PC-9 (cell line): ENCODE measurements at places on chromosomes 11 and 22. TPM values are rescaled to one million over a fixed set of nuclear protein-coding genes. Genes with fewer than 3 reads are reported as not detected.

The MS4A6E gene
- total RNA-seq: not detected in 2 replicates

The KCTD17 gene
- total RNA-seq: 29.5 and 32.6 TPM in 2 replicates

The GLB1L3 gene
- not detected in 2 replicates for total RNA-seq

DNA sequence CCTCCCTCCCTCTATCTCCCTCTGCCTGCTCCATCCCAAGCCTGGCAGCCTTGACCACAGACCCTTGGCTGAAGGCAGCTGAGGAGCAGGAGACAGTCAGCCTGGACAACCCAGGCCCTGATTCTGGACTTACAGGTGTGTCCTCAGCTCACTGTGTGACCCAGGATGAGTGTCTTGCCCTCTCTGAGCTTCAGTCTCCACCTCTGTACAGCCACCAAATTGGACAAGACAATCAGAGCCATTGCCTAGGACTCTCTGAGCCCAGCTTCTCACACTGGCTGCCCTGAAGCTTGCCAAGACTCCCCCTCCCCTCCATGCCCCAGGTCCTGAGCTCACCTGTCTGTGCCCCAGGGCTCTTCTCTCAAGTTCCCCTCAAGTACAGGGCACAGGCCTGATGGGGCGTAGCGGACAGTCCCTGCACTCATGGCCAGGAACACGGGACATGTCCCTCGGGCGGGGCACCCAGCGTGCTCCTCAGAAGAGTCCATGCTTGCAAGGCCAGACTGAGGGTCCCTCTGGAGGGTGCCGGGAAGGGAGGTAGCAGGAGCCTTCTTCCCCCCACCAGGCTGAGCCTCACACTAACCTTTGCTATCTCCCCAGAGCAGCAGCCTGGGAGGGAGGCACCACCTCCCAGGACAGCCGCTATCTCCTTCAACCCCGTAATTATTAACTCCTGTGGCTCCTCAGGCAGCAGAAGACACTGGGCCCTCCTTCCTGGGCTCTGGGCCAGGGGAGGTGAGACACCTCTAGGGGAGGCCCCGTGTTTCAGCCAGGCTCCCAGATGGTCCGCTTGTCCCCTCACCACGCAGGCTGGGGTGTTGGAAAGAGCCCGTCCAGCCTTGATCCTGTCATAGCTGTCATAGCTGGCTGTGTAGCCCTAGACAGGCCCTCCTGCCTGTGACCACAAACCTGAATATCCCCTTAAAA is 2.6 kb upstream of the RAB3IL1 start:
- no peaks in the 10 kb centered on the region for H3K36me3 ChIP-seq
- H3K27ac ChIP-seq: no peak overlapping the region
- peaks cover 24% of the 10 kb centered on the region for H3K27me3 ChIP-seq
- H3K4me3 ChIP-seq: no peak overlapping the region
- peaks cover 4% of the 10 kb centered on the region; the same call in 1 of the 2 replicates for H3K4me1 ChIP-seq

- H3K27me3 ChIP-seq: no peaks in the 10 kb centered on the region
- H3K4me3 ChIP-seq: peak overlapping the region; percentile 52
- peak overlapping the region; percentile 97 for H3K27ac ChIP-seq
- H3K36me3 ChIP-seq: no peaks in the 10 kb centered on the region
Measured at GRCh38 chr11:19419021-19419750, 178.4 kb upstream of the E2F8 start.

DNA sequence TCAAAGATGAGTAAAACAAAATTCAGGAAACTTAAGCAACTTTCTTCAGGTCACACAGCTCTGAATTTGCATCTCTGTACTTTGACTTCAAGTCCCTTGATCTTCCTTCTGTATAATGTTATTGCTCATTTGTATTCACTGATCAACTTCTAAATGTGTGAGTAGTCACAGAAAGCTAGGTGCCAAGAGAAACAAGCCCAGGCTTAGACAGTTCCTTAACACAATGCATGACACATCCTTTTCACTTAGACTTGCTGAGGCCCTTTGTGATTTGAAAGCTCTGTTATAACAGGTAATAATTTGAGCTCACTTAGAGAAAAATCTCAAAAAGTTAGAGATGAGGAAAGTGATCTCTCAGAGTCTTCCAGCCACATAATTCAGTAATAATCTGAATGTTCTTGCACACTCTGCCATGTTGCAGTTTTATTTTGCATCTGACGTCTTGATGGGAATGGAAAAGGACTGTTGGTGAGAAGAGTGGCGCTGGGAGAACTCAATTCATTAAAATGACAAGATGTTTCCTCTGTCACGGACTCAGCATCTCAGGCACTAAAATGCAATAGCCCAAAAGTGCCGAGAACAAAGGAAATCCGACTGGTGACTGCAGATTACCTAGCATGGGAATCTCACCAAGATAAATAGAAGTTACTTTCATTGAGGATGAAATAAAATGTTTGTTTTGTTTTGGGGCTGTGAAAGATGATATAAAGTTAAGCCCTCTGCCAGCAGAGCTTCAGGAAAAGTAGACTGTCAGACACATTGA is 665.3 kb downstream of the OPCML start:
- H3K27me3 ChIP-seq: peaks cover 6% of the 10 kb centered on the region; the same call in 1 of the 2 replicates
- DNase-seq: no peak
- no peak overlapping the region for H3K4me3 ChIP-seq
- H3K27ac ChIP-seq: no peak overlapping the region
- H3K36me3 ChIP-seq: no peaks in the 10 kb centered on the region

The MCAM gene
- total RNA-seq: 38.8 and 54.5 TPM in 2 replicates

GRCh38 chr22:19774628-19775027 is 14.1 kb downstream of the TBX1 start:
- no peaks in the 10 kb centered on the region for H3K4me1 ChIP-seq
- H3K27ac ChIP-seq: no peak overlapping the region
- no peaks in the 10 kb centered on the region for H3K36me3 ChIP-seq
- no peak for DNase-seq
- no peak overlapping the region for H3K4me3 ChIP-seq
- H3K27me3 ChIP-seq: no peaks in the 10 kb centered on the region

GRCh38 chr22:48574776-48575617 is 1252.7 kb downstream of the BRD1 start:
- H3K27me3 ChIP-seq: peaks cover 42% of the 10 kb centered on the region
- H3K4me1 ChIP-seq: no peaks in the 10 kb centered on the region
- no peak overlapping the region for H3K27ac ChIP-seq
- no peaks in the 10 kb centered on the region for H3K36me3 ChIP-seq
- DNase-seq: no peak

- H3K4me3 ChIP-seq: no peak overlapping the region
- DNase-seq: no peak
- H3K27ac ChIP-seq: no peak overlapping the region
- H3K36me3 ChIP-seq: no peaks in the 10 kb centered on the region
Measured at GRCh38 chr22:19277785-19278184, 13.7 kb downstream of the CLTCL1 start.

- no peak overlapping the region for H3K4me3 ChIP-seq
- H3K36me3 ChIP-seq: no peaks in the 10 kb centered on the region
- no peak overlapping the region for H3K27ac ChIP-seq
- DNase-seq: no peak
Measured at GRCh38 chr11:81870066-81870412, 863.6 kb downstream of the FAM181B start.

GRCh38 chr11:15258433-15259165 is 143.9 kb downstream of the INSC start:
- H3K27me3 ChIP-seq: no peaks in the 10 kb centered on the region
- no peaks in the 10 kb centered on the region for H3K4me1 ChIP-seq
- no peak for DNase-seq
- no peak overlapping the region for H3K4me3 ChIP-seq
- H3K36me3 ChIP-seq: no peaks in the 10 kb centered on the region
- no peak overlapping the region for H3K27ac ChIP-seq

The SLC37A2 gene
- 14.6 and 24.0 TPM in 2 replicates for total RNA-seq

GRCh38 chr11:70030412-70030811 is 47.7 kb upstream of the ANO1 start:
- H3K4me3 ChIP-seq: no peak overlapping the region
- no peaks in the 10 kb centered on the region for H3K27me3 ChIP-seq
- no peak overlapping the region for H3K27ac ChIP-seq
- no peak for DNase-seq
- no peaks in the 10 kb centered on the region for H3K36me3 ChIP-seq
- peaks cover 12% of the 10 kb centered on the region for H3K4me1 ChIP-seq

The PPP2R5B gene
- 13.7 and 13.9 TPM in 2 replicates for total RNA-seq

The SCN2B gene
- total RNA-seq: not detected in 2 replicates

- no peak overlapping the region for H3K4me3 ChIP-seq
- peaks cover 15% of the 10 kb centered on the region for H3K4me1 ChIP-seq
- no peak for DNase-seq
- H3K27me3 ChIP-seq: no peaks in the 10 kb centered on the region
Measured at GRCh38 chr11:66367561-66368312, 3.8 kb downstream of the SLC29A2 start.

The RTN4RL2 gene
- total RNA-seq: 3.4 and 4.6 TPM in 2 replicates

- H3K4me1 ChIP-seq: no peaks in the 10 kb centered on the region
- no peaks in the 10 kb centered on the region for H3K36me3 ChIP-seq
- no peak overlapping the region for H3K4me3 ChIP-seq
- no peaks in the 10 kb centered on the region for H3K27me3 ChIP-seq
- no peak for DNase-seq
Measured at GRCh38 chr22:21975273-21975672, 7.3 kb downstream of the TOP3B start.

- no peaks in the 10 kb centered on the region for H3K36me3 ChIP-seq
- H3K4me1 ChIP-seq: 0 out of 2 replicates have a peak, but pooled peaks cover 5% of the 10 kb centered on the region
- no peak overlapping the region for H3K27ac ChIP-seq
- no peak overlapping the region for H3K4me3 ChIP-seq
Measured at GRCh38 chr11:88104408-88104807, 70.8 kb downstream of the RAB38 start.

DNA sequence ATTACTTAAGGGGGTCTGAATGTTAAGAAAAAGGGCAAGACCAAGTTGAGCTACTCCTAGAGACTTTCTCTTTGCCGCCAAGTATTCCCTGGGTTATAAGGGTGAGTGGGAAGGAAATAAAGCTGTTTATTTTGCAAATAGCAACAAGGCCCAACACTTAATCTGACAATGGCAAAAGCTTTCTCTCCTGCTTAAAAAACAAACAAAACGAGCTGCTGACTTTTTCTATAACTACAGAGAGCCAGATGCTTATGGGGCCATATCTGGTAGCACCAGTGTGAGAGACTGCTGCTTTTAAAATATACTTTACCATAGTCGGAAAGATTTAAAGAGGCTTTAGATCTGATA is 2.3 kb upstream of the KDM2A start:
- H3K4me1 ChIP-seq: peaks cover 6% of the 10 kb centered on the region
- H3K4me3 ChIP-seq: no peak overlapping the region
- DNase-seq: no peak
- H3K27ac ChIP-seq: no peak overlapping the region
- no peaks in the 10 kb centered on the region for H3K36me3 ChIP-seq

The FAM180B gene
- not detected in 2 replicates for total RNA-seq

The LRP4 gene
- 9.6 and 15.7 TPM in 2 replicates for total RNA-seq

DNA sequence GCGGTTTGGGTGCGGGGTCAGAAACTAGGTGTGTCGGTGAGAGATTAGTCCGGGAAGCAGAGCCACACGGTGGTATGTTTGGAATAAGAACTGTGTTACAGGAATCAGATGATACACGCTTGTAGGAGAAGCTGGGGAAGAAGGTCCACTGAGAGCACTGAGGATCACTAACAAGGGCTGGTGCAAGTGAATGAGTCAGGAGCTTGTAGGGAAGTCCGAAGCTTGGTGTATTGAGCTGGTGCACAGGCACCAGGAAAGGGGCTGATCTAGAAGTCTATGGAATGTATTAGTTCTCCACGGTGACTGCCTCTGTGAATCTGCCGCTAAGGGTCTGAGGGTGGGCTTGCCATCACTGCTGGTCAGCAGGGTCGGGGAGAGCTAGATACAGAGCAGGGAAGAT is 18.8 kb upstream of the GRK3 start:
- H3K27ac ChIP-seq: no peak overlapping the region

The BDNF gene
- total RNA-seq: 5.4 TPM in 2 replicates

DNA sequence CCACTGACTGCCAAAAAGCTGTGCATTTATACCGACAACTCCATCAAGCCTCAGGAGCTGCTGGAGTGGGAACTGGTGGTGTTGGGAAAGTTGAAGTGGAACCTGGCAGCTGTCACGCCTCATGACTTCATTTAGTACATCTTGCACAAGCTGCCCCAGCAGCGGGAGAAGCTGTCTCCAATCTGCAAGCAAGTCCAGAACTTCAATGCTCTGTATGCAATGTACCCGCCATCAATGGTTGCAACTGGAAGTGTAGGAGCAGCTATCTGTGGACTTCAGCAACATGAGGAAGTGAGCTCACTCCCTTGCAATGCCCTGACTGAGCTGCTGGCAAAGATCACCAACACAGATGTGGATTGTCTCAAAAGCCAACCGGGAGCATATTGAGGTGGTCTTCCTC is at the start of gene SLC22A25:
TSS of gene SLC22A25 (minus strand) at position 67 of the 400 bp plus-strand sequence. CDS start 13,947 bp downstream, outside the sequence.
- no peaks in the 10 kb centered on the region for H3K36me3 ChIP-seq
- H3K4me1 ChIP-seq: no peaks in the 10 kb centered on the region
- no peak within 1 kb of the TSS for H3K27ac ChIP-seq
- DNase-seq: no peak
- peaks cover 37% of the 10 kb centered on the region for H3K27me3 ChIP-seq

- H3K4me1 ChIP-seq: peaks cover 13% of the 10 kb centered on the region
- H3K36me3 ChIP-seq: no peaks in the 10 kb centered on the region
- peak; percentile 38 for DNase-seq
- no peak overlapping the region; the same call in 1 of the 2 replicates for H3K4me3 ChIP-seq
- H3K27me3 ChIP-seq: no peaks in the 10 kb centered on the region
Measured at GRCh38 chr22:19576460-19577421, 52.5 kb upstream of the CLDN5 start.

The WT1 gene
- not detected in 2 replicates for total RNA-seq

The OR8B2 gene
- not detected in 2 replicates for total RNA-seq

- no peak overlapping the region for H3K27ac ChIP-seq
- no peak for DNase-seq
- no peaks in the 10 kb centered on the region for H3K36me3 ChIP-seq
- no peak overlapping the region for H3K4me3 ChIP-seq
- H3K4me1 ChIP-seq: peaks cover 10% of the 10 kb centered on the region
- no peaks in the 10 kb centered on the region for H3K27me3 ChIP-seq
Measured at GRCh38 chr22:28019881-28020861, 101.1 kb upstream of the PITPNB start.

The GVQW3 gene
- 11.1 and 12.5 TPM in 2 replicates for total RNA-seq

DNA sequence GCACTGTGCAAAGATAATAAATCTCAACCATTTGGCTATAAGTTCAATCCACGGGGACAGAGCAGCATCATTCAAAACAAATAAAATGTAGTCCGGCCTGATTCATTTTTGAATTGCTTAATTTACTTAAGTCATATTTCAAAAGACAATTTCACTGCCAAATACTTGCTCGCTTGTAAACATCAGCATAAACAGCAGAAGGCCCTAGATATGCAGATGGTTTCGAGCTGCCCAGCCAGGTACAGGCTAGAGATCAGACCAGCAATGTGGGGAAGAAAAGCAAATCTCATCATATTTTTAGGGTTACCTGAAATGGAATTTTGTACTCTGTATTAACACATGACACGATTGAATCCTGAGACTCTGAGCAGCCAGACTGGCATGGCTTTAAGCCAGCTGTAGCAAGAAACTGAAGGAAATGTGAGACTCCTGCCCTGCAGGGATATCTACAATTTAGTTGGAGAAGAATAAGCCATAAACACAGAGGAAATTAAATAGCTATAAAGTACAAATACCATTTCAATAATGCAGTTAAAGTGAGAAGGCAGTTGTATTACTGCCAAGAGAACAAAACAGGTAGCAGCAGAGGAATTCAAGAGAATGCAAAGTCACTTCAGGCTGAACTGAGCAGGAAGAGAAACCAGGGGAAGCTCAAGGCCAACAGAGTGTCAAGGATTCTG is 440.3 kb downstream of the ETS1 start:
- H3K27me3 ChIP-seq: no peaks in the 10 kb centered on the region
- H3K4me1 ChIP-seq: peaks cover 14% of the 10 kb centered on the region
- H3K4me3 ChIP-seq: no peak overlapping the region
- H3K27ac ChIP-seq: peak overlapping the region; percentile 43
- H3K36me3 ChIP-seq: no peaks in the 10 kb centered on the region
- peak; percentile 79 for DNase-seq

- H3K36me3 ChIP-seq: no peaks in the 10 kb centered on the region
- H3K4me1 ChIP-seq: peaks cover 39% of the 10 kb centered on the region
- H3K4me3 ChIP-seq: peak overlapping the region; percentile 16; the same call in 1 of the 2 replicates
- H3K27me3 ChIP-seq: no peaks in the 10 kb centered on the region
- no peak for DNase-seq
- peak overlapping the region; percentile 38 for H3K27ac ChIP-seq
Measured at GRCh38 chr11:68317147-68317785, 4.9 kb downstream of the LRP5 start.

The SYT13 gene
- total RNA-seq: not detected in 2 replicates
